ENCODE measurements at places on chromosomes 7 and 10.

DNA sequence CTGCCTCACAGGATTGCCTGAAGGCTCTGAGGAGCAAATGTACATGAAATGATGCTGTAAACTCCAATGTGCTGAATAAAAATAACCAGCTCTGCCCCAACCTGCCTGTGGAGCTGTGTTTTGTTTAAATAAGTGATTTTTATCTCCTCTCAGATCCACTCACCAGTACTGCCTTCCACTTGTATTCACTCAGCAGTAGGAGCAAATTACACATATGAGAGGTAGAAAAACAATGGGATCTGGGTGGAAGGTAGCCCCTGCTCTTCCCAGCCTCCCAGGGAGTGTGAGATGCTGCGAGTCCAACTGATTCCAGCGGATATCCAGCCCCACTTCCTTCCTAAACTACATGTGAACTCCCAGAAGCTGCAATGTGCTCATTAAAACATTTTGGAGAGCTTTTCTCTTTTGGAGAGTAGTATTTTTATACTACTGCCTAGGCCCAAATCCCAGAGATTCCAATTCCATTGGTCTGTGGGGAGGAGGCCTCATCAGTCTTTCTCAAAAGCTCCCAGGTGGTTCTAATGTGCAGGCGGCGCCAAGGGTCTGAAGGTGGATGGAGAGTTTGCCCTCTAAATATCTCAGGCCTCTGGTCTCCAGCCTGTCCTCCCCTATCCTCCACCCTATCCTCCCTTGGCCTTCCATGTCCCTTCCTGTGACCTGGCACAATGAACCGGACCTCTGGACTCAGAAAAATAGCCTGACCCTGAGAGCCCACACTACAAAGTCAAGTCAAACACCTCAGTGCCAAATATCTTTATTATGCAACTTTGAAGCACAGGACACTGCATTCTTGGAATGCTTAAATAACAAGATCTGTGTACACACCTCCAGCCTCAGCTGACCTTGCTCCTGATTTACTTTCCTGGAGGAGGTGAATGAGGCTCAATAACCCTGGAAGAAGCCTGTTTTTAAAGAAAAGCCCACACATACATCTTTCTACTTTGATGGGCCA is 46.2 kb downstream of the CPVL start:
- no peak for DNase-seq

GRCh38 chr10:32384171-32384570 is 37.2 kb upstream of the EPC1 start:
- no peak for DNase-seq

- no peak for DNase-seq
Measured at GRCh38 chr7:36037121-36037662, 115.9 kb upstream of the EEPD1 start.

DNA sequence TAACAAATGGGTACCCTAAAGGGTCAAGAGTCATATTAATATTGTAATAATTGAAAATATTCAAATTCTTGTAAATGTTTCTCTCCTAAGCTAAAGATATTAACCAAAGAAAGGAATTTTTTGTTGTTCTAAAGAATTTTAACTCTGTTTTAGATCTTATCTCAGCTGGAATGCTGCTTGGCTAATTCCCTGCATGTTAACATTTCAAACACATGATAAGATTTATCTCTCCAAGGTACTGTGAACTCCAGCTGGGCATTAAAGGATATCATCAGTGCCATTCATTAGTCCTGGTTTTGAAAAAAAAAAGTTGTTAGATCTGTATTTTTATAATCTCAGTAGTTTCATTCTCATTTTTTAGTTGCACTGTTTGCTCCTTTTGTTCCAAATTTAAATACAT is 76.9 kb downstream of the MAPK8 start:
- DNase-seq: no peak

DNA sequence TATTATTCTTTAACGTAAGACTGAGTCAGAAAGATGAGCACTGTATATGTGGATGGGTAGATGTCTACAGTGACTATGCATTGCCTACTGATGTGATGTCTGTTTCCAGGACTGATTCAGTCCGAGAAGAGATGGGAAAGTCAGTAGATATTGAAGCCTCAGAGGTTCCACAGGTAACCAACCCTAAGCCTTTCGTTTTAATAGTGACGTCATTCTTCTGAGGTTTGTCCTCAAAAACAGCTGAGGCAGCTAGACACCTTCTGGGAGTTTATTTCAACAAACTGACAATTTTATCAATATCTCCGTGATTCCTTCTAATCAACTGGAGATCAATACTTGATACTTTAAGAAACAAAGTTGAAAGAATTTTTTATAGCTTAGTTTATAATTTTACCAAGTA is 171.6 kb downstream of the LHFPL3 start:
- DNase-seq: no peak

GRCh38 chr7:19117870-19118608 is 603 bp upstream of the TWIST1 start:
- DNase-seq: peak; percentile 67

DNA sequence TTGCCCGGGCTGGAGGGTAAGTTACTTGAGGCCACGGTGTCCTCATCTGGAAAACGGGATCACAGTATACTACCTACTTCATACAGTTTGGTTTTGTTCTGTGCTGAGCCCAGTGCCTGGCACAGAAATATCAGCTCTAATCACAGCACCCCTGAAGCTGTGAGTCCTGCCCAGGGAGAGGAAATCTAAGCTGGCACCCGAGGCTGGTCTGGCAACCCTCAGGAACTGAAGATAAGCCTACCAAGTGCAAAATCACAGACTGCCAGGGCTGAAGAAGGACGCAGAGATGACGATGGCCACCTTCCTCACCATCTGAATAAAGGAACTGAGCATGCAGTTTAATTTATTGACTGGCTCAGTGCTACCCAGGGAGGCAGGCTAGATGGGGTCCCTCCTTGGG is 7.7 kb upstream of the TMEM120A start:
- no peak for DNase-seq

- DNase-seq: no peak
Measured at GRCh38 chr7:129006636-129007414, 48.1 kb downstream of the TNPO3 start.

DNA sequence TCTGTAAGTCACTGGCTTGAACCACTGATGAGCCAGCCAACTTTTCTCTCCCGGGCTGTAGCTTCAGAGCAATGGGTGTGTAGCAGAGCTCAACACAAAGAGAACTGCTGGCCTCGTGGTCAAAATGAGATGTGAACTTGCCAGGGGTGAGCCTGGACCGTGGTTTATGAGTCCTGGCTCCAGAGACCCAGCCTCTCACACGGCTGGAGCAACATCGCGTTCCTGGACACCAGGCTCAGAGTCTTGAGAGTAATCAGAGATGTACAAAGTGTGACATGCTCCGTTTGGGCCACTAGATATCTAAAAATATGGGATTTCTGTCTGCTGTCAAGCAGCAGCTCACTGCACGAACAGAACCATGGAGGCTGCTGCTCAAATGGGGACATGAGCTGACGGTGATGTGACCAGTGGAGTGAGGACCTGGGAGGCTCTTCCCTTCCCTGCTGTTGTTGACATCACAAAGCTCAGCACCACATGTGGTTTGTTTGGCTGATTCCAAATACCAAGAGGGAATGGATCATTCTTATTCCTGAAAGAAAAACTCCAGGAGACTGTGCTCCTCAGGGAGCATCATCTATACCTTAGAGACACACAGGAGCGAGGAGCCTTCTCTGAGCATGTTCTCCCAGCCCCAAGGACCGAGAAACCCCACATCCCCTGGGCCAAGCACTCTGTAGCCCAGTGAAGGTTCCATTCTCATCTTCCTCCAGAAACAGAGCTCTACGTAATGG is 9.2 kb upstream of the SVIL start:
- peak; percentile 75 for DNase-seq

GRCh38 chr7:90709501-90710465 is 113.7 kb downstream of the CDK14 start:
- no peak for DNase-seq

- no peak for DNase-seq
Measured at GRCh38 chr10:56823849-56824248, 462.8 kb upstream of the ZWINT start.

GRCh38 chr10:4686644-4686996 is 139.4 kb upstream of the AKR1E2 start:
- no peak for DNase-seq

DNA sequence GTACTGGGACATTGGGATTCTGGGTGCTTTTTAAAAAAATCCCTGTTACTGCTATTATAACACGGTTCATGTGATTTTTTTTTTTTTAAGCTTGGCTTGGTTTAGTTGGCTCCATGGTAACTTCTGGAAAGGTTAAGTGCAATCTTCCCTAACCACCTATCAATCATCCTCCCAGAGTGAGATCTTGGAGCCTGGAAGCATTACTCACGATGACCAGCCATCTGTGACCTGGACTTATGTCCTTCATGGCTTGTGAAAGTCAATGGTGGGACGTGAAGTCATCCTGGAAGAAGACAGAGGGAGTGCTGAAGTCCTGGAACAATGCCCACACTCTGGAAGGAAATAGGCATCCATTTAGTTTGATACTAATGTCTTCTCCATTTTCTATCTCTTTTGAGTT is 135.5 kb upstream of the FRMD4A start:
- DNase-seq: no peak

DNA sequence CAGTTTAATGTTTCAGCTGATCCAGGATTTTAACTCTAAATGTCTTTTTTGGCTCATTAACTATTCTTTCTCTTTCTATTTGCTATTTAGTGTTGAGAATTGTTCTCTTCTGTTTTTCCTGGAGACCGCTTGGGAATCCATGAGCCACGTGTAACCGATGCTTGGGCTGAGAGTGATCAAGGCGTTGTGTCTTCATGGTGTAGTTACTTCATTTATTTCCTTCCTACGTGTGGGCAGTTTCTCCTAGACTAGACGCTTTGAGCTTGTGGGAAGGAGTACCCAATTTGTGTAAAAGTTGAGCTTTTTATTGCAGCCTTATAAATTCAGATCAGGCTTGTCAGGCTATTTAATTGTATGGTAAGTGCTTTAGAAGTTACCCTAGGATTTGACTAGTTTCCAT is 2.9 kb downstream of the EIF3B start:
- no peak for DNase-seq

DNA sequence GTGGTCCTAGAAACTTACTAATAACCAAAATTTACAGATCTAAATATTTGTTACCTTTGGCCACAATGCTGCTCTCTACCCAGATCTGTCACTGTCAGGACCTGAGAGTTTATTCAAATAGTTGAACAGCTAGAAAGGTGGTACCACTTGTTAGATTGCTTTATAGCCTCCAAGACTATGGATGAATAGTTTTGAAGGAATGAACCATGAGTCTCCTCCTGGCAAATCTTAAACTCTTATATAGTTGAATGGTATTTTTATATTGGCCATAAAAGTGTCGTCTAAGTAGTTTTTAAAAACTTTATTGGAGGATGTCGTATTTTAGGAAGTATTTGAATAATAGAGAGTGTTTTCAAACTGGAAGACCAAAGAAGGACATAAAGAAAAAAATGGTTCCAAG is 178.7 kb downstream of the AHR start:
- no peak for DNase-seq

DNA sequence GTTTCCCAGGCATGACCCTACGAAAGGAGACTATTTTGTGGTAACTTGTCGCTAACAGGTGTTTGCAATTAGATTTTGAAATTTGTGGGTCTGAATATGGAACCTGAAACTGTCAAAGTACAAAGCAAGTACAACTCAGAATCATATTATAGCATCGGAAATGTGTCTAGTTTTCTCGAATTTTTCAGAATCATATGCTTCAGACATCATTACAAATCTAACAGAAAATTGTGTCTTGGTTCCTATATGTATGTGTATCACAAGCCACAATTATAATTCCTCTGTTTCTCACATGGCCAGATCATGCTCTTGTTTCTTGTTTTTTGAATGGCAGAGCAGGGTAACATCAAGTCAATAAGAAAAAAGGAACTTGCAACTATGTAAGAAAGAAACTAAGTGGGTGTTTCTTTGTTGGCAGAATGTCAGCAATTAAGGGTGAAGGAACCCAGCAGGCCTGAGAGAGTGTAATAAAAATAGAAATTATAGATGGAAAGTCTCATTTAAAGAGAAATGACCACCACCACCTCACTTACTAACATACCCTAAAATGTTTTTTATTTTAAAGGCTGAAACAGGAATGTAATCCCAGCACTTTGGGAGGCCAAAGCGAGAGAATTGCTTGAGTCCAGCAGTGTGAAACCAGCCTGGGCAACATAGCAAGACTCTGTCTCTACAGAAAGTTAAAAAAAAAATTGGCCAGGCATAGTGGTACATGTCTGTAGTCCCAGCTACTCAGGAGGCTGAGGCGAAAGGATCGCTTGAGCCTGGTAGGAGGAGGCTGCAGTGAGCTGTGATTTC is 51.3 kb downstream of the PRTFDC1 start:
- DNase-seq: no peak

GRCh38 chr10:79502561-79503309 is 9.6 kb upstream of the EIF5AL1 start:
- DNase-seq: no peak

DNA sequence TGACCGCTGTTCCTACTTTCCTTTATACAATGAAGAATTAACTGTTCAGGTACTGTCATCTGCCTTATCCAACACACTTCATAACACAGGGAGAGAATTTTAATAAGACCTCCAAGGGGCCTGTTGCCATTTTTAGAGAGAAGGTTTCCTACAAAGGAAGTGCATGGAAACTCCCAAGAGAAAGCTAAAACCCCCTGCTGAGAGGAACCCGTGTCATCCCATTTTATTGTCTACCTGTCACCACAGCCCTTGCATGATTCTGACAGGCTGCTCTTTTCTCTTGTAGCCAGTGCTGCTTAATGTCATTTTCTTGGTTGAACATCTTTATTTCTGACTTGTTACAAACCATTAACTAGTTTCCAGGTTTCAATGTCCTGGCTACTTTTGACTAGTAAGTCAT is 98.4 kb downstream of the SNX10 start:
- DNase-seq: no peak

DNA sequence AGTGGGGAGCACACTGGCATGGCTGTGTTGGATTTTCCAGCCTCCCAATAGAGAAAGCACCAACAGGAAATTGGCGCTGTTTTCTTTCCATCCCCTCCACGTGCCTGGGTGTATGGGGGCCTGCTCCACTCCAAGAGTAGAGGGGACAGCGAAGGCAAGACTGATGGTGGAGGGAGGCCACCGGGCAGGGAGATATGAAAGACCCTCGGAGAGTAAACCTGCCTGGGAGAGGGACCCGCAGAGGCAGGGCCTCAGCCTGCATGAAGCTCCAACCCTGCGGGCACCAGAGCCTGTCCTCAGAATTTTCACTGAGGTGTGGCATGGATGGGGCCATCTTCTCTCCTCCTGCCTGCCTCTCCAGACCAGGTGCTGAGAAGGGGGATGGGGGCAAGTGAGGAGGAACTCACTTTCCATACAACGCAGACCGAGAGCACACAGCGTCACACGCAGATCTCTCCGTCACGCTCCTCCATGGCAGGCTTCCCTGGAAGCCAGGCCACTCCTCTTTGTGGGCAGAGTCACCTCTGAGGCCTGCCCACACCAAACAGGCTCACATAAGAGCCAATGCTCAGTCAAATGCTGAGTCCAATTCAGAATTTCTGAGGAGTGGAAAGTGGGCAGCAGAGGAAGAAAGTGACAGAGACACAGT is 18.8 kb downstream of the ANXA11 start:
- DNase-seq: no peak

- no peak for DNase-seq
Measured at GRCh38 chr10:91462423-91462822, 52.3 kb downstream of the HECTD2 start.

GRCh38 chr7:29623973-29624372 is 60.3 kb downstream of the PRR15 start:
- no peak for DNase-seq

Data from ascending aorta (tissue), 2 donors.